Stimulated activated CD8-positive, alpha-beta memory T cell treated with anti-CD3 and anti-CD28 coated beads, Interleukin-4, amount 100 ng/mL, for 4 hours (primary cell): ENCODE measurements at places on chromosomes 2 and 18.

DNA sequence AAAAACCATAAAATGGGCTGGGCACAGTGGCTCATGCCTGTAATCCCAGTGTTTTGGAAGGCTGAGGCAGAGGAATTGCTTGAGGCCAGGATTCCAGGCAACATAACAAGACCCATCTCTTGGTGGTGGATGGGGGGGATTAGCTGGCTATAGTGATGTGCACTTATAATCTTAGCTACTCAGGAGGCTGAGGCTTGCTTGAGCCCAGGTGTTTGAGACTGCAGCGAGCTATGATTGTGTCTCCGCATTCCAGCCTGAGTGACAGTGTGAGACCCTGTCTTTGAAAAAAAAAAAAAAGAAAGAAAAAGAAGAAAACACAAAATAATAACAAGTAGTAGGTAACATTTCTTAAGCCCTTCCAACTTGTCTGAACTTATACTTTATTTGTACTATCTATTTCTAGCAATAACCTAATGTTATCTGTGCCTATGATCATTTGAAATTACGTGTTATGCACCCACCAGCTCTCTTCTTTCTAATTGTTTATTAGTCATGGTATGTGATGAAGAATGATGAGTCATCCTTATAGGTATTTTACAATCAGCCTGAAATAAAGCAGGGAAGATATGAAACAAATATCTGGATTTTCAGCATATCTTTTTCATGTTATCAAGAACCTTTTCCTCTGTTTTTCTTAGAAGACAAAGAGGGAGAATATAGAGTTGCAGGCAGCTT lies 129.3 kb upstream of the UNC80 start:
- DNase-seq, result no peak

GRCh38 chr2:35337922-35338321 lies 1017.7 kb upstream of the CRIM1 start:
- DNase-seq, result no peak

DNA sequence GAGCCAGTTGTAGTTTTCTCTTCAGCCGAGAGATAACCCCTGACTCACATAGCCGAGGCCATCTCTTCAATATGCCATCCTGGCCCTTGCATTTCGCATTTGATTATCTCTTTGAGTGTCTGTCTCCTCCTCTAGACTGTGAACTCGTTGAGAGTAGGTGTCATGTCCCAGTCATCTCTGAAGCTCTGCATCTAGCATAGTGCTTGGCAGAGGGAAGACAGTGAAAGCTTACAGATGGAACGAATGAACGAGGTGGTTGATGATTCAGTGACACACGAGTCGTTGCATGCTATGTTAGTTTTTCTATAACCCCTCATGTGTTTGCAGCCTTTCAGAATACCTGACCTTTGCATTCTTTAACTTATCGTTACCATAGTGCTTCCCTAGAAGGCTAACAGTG lies 59.9 kb upstream of the CYRIA start:
- no peak for DNase-seq

GRCh38 chr2:229446350-229446749 lies 175.3 kb upstream of the PID1 start:
- no peak for DNase-seq

- DNase-seq, result no peak
These were observed 51.4 kb downstream of the ITGAV start for GRCh38 chr2:186641132-186641806.

DNA sequence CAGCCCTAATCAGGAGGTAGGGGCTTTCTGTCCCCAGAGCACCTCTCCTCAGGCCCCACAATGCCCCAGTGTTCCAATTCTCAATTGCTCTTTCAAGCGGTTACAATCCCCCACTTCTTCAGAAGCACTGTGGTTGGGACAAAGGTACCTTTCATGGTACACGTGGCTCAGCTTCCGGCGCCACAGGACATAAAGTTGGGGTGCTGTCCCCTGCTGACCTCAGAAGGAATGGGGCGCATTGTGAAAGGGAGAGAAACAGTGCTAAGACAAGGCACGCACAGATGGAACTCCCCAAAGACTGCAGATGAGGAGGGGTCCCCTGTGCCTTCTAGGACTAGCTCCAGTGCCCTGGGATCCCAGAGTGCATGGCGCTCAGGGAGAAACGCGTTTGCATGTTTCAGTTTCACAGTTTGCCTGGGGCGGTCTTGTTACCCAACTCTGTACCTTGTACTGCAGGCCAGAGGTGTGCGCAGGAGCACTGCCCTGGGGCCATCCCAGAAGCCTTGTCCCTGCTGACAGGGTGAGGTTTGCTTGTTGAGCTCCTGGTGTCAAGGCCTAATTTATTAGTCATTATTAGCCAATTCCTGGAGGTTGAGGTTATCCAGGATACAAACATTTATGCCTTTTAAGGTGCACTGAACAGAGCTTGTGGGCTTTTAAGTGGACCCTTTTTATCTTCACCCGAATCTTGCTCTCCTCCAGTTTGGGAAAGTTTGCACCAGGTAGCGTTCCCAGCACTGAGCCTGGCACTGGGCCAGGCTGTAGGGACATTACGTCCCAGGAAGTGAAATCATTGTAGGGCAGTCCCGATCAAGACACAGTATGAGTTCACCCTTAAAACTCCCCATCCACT lies 7.6 kb downstream of the CNDP1 start:
- no peak for DNase-seq

DNA sequence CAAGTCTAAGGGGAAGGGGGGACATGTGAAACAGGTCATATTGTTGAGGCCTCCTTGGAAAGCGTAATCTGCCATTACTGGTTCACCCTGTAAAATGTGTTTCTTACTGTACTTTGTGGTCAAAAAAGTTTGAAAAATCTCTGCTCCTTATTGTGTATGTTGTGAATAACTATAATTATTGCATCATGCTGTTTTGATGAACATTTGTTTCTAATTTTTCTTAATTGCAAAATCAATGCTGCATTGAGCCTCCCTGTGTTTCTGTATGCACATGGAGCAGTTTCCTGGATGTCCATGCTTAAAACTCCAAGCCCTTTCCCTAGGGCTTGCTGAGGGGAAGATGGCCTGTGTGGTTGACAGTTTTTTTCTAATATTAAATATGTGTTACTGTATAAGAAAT lies 158.6 kb downstream of the RNF144A start:
- DNase-seq, result no peak

DNA sequence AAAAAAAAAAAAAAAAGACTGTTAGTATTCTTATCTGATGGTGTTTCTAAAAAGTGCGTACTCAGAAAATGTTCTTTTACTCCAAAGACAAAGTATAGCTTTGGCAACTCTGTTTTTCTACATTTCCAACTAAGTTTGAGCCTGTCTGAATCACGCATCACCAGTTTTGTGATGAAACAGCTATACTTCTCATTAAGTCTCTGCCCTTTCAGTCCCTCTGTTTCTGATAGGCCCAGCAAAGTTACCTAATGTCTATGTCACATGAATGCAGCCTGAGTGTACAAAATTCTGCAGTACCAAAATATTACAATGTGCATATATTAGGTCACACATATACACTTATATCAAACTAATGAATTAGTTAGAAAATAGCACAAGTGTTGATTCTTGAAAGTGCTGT lies 22.4 kb downstream of the TWSG1 start:
- no peak for DNase-seq

GRCh38 chr18:21656402-21656801 lies 44.3 kb downstream of the SNRPD1 start:
- DNase-seq, result no peak

GRCh38 chr2:144082327-144082726 lies 437.6 kb downstream of the ZEB2 start:
- DNase-seq, result no peak

DNA sequence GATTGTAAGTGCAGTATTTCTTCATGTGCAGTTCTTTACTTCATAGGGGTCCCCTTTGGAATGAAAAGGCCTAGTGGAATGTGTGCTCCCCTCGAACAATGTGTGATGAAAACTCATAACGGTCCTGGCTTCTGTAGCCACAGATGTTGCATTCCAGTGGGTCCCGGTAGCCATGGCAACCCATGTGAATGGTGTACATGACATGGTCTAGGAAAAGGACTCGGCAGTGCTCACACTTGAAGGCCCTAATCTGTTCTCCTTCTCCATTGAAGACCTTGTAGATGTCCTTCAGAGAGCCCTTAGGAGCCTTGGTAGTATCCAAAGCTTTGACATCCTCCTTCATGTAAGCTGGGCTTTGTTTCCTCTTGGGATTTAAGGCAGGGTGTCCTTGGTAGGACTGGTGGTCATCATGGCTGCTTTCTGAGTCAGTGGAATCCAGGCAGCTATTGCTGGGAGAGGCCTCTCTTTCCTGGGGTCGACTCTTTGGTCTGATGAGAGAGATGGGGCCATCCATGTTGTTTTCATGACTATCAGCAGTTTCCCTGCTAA lies 144.0 kb downstream of the IKZF2 start:
- no peak for DNase-seq

DNA sequence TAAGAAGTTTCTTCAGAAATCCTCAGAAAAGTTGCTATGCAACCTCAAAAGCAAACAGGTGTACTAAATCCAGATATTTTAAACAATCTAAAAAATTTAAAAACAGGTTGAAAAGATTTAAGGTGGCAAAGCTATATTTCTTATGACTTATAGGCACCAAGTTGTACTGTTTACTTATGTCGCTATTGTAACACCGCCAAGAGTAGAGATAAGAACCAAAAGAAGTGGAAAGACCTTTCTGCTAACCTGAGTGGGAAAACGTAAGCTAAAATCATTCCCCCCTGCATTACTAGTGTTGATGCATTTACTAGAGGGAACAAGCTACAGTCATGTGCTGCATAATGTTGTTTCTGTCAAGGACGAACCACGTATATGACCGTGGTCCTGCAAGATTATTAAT lies 83.1 kb downstream of the TRIP12 start:
- DNase-seq, result no peak

DNA sequence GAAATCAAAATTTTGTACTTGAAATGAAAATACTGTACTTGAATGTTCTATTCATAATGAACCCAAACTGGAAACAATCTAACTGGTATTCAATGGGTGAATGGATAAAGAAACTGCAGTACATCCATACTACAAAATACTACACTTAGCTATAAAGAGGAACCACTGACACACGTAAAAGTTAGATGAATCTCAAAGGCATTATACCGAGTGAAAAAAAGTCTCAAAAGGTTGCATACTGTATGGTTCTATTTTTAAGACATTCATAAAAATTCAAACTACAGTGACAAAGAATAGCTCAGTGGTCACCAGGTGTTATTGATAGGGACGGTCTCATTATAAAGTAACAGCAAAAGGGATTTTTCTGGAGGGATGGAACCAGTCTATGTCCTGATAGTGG lies 41.1 kb downstream of the COBLL1 start:
- DNase-seq, result no peak

GRCh38 chr18:48342581-48342980 lies 66.6 kb downstream of the ZBTB7C start:
- DNase-seq, result no peak

DNA sequence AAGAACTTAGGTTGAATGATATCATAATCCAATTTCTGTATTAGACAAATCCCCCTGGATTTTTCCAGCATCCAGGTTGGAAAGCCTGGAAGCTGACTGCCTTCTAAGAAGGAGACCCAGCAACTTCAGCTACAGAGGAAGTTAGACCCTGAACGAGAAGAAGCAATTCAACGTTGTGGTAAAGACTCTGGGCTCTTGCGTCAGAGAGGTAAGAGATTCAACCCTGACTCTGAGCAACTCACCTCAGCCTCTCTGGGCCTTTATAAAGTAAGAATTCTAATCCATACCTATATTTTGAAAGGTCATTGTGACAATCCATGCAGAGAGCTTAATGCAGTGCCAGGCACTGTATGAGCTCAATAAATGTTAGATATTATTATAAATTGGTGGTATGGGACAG lies 9.7 kb downstream of the E2F6 start:
- DNase-seq, result no peak

DNA sequence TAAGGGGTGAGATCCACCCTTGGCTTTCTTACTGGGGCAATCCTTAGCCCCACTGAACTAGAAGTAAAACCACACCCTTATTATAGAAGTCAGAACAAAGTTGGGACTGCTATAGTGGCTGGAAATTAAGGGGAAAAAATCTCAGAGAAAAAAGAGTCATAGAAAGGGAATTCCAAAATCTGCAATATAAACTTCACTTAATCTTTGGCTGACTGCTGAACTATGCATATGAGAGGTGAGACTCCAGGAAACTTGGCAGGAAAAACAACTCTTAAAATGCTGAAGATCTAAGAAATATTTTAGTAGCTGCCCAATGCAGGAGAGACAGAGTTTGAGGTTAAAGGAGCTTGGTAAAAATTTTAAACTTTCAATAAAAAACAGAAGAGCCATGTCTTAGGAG lies 201.8 kb upstream of the FN1 start:
- DNase-seq, result no peak

DNA sequence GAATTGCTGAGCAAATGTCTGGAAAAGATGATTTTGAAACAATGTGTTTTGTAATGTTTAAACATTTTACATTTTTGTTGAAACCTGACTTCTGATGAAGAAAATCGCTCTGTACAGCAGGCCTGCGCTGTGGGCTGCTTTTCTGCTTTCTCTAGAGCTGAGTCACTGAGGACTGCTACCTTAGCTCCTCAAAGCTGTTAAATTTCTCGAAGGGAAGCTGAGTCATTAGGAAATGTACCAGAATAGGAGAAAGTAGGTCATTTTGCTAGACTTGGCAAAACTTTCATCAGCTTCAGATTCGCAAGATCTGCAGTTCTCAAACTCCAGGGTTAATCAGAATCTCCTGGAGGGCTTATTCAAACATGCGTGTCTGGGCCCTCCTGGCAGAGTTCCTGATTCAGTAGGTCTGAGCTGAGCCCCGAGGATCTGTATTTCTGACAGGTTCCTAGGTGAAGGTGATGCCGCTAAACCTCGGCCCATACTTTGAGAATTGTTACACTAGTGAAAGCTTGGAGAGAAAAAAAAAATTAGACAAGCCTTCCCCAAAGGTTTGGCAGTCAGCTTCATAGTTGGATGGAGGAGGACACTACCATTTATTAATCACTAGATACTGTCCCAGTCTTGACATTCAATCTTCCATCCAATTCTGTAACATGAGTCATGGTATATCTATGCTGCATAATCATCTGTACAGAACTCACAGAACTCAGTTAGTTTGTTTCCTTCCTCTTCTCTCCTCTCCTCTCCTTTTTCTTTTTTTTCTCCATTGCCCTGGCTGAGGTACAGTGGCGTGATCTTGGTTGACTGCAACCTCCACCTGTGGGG lies 297.6 kb downstream of the PARD3B start:
- no peak for DNase-seq

DNA sequence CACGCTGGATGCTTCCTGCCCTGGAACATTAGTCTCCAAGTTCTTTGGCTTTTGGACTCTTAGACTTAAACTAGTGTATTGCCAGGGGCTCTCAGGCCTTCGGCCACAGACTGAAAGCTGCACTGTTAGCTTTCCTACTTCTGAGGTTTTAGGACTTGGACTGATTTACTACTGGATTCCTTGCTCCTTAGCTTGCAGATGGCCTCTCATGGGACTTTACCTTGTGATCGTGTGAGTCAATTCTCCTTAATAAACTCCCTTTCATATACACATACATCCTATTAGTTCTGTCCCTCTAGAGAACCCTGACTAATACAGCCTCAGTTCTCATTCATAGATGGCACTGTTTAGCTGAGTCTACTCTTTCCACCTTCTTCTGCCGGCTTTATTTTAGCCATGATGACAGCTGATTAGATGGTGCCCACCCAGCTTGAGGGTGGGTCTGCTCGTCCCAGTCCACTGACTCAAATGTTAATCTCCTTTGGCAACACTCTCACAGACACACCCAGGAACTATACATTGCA lies 389.1 kb downstream of the NYAP2 start:
- no peak for DNase-seq

- DNase-seq, result no peak
These were observed 544.4 kb downstream of the DCDC2C start for GRCh38 chr2:4247791-4248190.

- DNase-seq, result no peak
These were observed 61.6 kb downstream of the SCN9A start for GRCh38 chr2:166314022-166314759.
